ENCODE measurements at places on chromosomes 2 and 18.

DNA sequence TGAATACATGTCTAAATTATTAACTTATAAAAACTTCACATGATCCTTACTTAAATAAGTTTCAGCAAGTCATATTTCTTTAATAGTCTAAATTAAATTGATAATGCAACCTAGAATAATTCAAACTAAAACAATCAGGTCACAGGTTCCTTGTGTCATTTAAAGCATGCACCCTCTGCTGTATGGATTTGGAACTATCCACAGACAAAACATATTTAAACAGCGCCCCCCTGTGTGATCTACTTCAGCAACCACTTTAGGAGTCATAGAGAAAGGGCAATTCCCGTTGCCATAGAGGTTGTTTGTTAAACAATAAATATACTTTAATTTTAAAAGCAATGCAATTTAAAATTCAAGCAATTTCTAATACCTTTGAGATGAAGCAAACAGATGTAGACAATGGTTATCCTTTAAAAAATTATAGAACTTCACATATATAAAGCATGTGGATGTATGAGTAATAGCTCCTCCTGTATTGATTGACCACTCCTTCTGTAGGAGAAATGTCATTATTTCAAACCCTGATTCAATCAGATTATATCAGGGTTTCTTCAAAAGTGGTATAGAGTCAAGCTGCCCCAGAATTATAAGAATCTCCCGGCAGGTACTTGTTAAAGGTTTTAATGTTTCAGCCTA, 21.2 kb downstream of the GRB14 start:
- DNase-seq: no peak

- no peak for DNase-seq
These were observed 30.9 kb downstream of the STK39 start for GRCh38 chr2:168216351-168217005.

DNA sequence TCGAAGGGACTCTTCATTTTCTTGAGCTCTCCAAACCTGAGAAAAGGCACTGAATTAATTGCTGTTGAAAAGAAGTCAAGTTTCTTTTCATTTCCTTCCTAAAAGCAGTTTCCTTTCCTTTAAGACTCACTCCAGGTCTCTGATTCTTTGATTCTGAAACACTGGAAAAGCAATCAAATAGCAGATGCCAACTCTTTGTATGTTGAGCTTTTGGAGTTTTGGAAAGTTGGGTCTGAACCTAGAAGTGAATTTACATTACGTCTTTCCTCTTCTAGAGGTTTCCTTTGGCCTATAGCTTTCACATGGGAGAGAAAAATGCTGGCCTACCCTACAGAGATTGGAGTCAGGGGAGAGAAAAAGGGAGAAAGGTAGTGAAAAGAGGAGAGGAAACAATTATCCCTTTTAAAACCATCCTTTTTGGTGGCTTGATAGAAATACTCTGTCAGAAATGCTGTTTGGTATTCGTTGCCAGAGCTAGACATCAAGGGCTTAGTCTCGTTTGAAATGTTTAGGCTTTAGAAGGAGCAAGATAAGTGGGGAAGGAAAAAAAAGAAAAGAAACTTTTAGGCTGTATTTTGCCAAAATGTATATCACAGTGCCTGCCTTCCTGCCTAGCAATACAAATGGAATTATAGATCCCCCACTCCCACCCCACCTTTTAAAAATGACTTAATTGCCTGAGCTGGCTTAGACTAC, 187.7 kb downstream of the PRPF40A start:
- no peak for DNase-seq

DNA sequence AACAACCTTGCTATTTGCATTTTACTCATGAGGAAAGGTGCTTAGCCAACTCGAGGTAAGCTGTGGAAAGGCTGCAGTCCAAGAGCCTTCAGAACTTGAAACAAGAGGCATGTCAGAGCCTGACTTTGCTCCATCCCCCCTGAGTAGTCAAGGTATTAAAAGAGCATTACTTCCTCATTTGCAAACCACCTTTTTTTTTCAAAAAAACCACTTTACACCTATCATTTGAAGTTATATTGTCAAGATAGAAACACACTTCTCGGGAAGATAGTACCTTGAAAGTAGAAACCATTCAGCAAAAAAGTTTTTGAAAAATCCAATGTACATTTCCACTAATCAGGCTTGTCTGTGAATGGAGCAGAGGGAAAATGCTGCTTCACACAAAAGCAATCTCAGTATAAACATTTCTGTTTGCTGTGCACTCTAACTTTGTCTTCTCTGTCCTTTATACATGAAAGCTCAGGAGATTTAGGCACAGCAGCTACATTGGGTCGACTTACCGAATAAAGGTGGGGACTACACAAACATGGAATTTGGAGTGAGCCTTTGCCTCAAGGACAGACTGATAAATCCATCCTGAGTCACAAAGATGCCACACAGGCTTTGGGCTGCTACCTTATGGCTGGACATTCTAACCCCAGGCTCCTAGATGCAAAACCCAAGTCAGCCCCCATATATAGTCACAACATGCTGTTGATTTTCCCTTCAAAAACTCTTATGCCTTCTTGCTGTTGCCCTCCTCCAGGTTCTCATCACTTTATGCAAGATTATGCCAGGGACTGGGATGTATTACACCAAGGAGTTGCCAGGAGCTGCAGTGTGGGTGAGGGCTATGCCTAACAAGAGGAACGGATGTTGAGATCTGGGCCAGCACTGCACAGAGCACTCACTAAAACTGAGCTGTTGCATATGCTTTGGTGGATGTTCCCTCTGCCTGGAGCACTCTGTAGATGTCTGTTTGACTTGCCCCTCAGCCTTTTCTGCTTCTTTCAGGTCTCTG, 41.4 kb upstream of the EML4 start:
- DNase-seq: no peak

DNA sequence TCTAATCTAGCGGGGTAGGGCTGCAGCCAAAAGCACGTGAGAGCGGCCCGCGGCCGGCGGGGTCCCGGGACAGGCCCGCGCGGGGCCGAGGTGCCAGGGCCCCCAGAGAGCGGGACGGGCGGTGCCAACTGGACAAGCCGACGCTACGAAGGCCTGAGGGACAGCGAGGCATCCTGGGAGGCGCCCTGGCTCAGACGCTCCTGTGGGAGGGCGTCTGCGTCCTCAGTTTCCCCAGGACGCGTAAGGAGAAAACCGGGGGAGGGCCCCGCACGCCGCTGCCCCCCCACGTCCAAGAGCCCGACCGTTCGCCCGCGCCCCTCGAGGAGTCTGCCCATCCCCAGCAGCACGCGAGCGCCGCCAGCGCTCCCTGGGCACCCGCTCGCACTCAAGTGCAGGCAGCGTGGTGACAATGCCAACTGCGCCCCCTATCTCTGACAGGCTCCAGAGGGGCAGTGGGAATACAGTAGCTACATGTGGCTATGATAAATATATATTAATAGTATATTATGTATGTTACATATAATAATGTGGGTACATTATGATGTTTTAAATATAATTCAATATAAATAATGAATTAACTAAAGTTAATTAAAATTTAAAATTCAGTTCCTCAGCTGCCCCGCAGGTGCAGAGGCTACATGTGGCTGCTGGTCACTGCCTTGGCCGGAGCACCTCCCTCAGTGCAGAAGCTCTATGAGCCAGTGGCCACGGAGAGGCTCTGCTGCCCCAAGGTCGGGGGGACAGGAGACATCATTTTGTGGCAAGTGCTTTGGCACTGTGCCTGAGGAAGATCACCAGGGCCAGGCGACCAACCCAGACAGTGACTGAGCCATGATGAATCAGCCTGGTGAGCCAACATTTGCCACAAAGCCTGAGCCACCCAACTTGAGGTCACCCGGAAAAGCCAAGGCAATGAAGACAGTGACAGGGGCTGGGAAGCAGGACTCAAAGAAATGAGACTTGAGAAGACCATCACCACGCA, 5.5 kb upstream of the SFT2D3 start:
- peak; percentile 58 for DNase-seq

DNA sequence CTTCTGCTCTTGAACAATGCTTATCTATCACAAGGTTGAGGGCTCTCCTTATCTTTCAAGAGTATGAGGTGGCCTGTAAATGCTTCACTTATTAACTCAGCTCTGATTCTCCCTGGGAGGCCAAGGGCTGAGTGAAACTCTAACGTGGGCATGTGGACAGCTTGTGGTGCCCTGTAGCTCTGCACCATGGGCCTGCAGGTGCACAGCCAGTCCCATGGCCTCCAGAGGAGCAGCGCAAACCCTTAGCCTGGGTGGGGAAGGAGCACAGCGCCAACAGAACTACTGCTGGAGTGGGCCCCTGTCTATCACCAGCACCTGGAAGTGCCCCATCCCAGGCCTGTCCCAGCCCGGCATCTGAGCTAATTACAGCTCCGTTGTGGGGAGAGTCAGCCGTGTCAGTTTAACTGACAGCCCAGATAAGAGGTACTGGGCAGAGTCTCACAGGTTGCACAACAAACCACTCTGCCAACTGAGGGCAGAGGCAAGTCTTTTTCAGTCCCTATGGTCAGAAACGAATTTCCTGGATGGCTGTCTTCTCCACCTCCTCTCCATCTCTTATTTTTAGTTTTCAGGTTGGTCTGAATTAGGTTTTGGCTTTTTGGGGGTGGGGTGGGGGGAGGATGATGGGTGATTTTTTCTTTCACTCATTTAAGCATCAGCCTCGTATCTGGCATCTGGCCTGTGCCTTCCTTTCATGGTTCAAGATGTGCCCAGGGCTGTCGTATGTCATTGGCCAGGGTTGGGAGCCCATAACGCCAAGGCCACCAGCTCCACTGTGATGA, 219.5 kb downstream of the BCL2 start:
- no peak for DNase-seq

DNA sequence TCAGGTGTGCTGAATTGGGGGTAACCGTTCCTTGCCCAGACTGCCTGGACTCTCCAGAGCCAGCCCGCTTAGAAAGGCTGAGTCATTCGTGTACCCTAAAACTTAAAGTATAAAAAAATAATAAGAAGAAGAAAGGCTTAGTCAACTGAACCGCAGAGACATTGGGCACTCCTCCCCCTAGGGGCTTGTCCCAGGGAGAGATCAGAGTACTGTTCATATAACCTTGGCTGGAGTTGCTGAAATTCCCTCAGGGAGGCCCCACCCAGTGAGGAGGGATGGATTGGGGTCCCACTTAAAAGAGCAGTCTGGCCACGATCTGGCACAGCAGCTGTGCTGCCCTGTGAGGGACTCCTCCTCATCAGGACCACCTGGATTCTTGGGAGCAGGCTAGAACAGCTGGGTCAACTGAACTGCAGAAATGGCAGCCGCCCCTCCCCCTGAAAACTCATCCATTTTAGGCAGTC, 37.2 kb downstream of the ANKRD12 start:
- no peak for DNase-seq

DNA sequence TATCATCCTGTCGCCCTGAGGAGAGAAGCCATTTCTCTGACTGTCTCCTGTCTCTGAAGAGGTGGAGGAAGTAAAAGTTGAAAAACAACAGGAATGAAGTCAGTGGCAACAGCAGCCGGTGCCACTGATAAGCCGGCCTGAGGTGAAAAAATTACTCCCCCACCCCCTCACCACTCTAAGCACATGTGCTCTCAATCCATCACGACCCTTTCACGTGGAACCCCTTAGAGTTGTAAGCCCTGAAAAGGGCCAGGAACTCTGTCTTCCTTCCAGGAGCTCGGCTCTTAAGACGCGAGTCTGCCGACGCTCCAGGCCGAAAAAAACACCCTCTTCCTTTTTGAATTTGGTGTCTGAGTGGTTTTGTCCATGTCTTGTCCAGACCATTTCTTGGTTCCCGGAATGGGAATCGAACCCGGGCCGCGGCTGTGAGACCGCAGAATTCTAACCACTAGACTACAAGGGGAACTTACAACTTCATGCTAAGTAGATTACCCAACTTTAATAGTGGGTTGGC, 40.7 kb upstream of the TRIM43 start:
- no peak for DNase-seq

- no peak for DNase-seq
These were observed 59.2 kb upstream of the GAREM1 start for GRCh38 chr18:32529722-32530420.

DNA sequence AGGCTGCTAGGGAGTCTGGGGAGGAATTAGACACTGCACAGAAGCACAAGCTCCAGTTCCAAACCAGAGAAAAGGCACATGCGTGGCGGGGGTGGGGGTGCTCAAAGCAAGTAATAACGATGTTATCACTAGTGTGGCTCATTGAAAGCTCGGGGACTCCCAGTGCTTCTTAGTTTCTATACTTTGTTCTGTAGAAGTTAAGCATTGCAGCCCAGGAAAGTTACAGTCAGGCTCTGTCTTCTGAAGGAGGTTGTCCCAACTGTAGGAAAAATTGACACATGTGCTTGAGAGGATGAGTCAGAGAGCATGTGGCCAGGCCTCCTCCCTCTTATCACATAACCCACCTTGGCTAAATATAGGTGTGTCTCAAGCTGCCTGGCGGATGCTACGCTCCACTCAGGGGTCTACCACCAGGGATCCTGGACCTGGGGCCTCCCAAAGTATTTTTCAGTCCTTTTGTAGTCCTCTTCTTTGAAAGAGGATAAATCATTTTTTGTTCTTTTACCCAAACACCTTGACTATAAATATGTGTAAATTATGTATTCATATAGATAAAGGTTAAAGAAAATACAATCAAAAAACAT, 3.8 kb downstream of the GALNT5 start:
- peak; percentile 64 for DNase-seq

DNA sequence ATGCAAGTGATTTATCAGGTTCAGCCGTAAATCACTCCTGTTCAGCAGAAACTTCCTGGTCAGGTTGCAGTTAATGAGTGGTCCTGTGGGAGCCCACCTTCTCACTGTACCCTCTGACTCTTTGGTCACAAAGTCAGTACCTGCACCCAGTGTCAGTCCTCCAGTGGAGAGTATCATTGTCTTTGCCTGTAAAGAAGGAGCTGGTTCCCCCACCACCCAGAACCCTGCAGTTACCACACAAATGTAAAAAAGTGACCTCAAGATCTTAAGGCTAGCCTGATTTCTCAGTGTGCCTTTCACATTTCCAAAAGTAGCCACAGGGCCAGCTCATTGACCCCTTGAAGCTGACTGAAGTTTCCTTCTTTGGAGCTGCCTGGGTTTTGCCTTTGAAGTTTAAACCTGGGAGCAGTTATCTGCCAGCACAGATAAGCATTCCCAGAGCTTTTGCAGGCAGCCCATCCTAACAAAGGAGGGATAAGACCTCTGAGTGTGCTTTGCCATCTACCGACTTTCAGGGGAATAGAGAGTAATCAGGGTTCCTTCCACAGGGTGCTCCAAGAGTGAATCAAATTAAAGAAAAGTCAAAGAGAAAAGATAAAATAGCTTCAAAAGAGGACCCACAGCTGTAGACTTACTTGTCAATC, 725.2 kb downstream of the CPS1 start:
- no peak for DNase-seq

GRCh38 chr2:6956566-6956965, 39.4 kb downstream of the RNF144A start:
- no peak for DNase-seq

DNA sequence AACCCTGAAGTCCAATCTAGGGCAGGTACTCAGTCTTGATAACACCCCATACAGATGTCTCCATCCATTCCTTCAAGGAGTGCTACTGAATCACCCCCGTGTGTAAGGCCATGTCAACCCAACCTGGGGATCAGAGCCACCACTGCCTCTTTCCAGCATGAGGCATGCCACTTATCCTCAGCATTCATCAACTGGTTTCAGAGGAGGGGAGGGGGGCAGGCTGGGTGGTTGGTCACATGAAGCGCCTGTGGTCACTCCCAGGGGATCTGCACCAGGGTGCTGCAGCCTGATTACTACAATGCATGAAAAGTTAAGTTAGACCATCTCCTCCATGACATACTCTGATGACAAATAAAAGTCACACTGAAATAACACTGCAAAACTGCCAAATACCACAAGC, 65.0 kb downstream of the UXS1 start:
- no peak for DNase-seq
